Stimulated activated CD4-positive, alpha-beta T cell treated with anti-CD3 and anti-CD28 coated beads, TNF-alpha, amount 100 ng/mL, for 1 hour (primary cell): ENCODE measurements at places on chromosomes 6 and 20.

GRCh38 chr20:60036746-60037499 is 78.7 kb downstream of the CDH26 start:
- DNase-seq: no peak

DNA sequence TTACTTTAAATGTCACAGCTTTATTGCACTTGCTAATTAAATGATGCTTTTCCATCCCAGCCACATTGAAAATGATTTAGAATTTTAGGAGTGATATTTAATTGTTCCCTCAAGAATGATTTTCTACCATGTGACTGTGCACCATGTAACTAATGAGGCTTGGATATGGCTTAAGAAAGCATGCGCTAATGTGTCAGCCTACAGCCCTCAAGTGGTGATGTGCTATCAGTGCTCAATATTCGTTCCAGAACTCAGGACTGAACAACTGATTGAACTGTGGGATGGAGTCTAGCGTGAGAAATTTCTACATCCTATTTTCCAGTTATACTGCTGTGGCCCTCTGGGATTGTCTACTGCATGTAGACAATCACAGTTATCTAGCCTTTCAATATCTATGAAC is 71.5 kb downstream of the PKIB start:
- DNase-seq: no peak

GRCh38 chr6:106451439-106451838 is 90.9 kb downstream of the CRYBG1 start:
- DNase-seq: no peak

DNA sequence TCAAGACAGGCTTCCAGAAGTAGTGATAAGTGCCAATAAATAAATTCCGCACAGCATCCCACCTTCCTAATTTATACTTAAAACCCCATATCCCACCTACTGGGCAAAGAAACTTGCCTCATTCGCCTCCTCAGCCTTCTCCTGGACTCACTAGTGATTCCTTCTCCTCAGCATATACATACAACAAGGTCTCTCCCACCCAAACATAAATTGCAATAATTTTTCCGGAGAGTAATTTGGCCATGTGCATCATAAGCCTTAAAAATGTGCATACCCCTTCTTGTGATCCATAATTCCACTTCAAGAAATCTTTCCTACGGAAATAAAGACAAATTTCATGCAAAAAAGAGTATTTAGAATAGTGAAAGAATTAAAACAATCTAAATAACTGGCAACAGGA is 26.8 kb downstream of the RANBP9 start:
- DNase-seq: no peak

- no peak for DNase-seq
Measured at GRCh38 chr6:105952772-105953690, 133.1 kb upstream of the PRDM1 start.

- DNase-seq: no peak
Measured at GRCh38 chr6:41428996-41429421, 93.6 kb downstream of the NCR2 start.

- DNase-seq: no peak
Measured at GRCh38 chr6:129267028-129267427, 384.1 kb downstream of the LAMA2 start.

GRCh38 chr6:37915463-37915862 is 95.9 kb downstream of the ZFAND3 start:
- DNase-seq: no peak

GRCh38 chr20:41632896-41633295 is 14.7 kb upstream of the CHD6 start:
- DNase-seq: no peak

- no peak for DNase-seq
Measured at GRCh38 chr20:50427719-50428083, 82.5 kb upstream of the PTPN1 start.

GRCh38 chr6:40740518-40740917 is 153.4 kb upstream of the LRFN2 start:
- DNase-seq: no peak

DNA sequence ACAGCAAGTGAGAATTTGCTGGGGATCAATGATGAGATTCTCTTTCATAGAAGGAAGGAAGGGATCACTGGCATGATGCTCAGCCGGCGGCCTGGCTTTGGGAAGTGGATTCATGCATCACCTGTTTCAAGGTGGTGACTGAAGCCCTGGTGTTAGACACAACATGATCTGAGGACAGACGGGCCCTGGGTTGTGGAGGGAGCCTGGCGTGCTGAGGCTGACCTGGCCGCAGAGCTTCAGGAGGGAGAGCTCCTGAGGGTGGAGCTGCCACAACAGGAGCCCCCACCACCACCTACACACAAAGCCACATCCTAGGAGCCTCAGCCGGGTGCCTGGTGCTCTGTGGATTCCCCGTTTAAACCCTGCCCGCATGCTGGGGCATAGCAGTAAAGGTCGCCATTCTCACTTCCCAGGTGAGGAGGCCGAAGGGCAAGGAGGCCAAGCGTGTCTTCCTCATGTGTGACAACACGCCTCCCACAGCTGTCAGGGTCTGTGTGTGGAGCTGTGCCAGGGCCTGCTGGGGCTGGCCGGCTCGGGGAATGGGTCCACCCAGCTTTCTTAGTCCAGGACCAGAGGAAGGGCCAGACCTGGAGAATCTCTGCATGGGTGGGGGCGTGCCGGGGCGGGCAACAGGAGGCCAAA is 107.0 kb downstream of the ERMARD start:
- DNase-seq: no peak

- DNase-seq: no peak
Measured at GRCh38 chr20:39268491-39268951, 306.4 kb downstream of the DHX35 start.

- no peak for DNase-seq
Measured at GRCh38 chr6:138231381-138231886, 13.1 kb upstream of the PBOV1 start.

DNA sequence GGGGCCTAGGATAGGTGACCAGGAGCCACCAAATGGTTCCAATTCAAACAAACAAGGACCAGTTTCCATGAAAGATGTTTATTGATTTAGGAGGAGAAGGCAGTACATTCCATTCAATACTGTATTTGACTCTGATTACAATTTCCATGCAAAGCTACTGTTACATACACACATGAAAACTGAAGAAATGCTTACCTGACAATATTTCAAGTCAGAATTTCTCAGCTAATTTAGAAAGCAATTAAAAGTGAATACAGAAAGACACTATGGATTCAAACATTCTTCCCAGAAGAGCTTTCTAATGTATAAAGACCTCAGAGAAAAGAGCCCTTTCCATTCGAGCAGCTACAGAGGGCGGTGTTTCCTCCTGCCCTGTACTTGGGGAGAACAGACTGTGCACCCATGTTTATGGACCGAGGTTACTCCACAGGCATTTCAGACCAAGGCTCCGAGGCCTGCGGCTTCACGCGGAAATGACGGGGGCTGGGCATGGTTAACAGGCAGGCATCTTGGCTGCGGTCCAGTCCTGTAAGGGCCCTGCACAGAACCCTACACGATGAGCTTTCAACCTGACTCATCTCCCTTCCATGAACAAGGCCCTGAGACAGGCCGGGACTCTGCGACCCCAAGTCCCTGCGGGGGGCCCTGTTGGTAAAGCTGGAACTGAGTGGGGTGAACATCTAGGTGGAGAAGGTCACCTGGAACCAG is 25.7 kb upstream of the TCFL5 start:
- no peak for DNase-seq

DNA sequence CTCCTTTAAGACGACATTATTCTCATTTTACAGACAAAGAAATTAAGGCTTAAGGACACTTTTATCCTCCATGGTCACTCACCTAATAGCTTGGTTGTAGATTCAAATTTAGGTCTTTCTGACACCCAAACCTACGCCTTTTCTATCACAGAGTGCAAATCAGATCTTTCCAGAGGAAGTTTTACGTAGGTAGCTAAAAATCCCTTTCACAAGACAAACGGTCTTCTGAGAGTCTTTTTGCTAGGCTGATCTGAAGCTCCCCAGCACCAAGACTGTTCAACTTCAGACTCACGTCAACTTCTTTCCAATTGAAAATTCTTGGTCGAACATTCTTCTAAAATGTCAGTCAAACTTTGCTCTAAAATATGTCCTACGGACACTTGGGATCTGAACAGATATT is 46.5 kb downstream of the BLOC1S5 start:
- no peak for DNase-seq

- no peak for DNase-seq
Measured at GRCh38 chr6:98203170-98203806, 631.1 kb upstream of the POU3F2 start.

- no peak for DNase-seq
Measured at GRCh38 chr6:38495922-38496635, 143.7 kb downstream of the BTBD9 start.

- DNase-seq: no peak
Measured at GRCh38 chr20:54151511-54152226, 22.1 kb downstream of the CYP24A1 start.

DNA sequence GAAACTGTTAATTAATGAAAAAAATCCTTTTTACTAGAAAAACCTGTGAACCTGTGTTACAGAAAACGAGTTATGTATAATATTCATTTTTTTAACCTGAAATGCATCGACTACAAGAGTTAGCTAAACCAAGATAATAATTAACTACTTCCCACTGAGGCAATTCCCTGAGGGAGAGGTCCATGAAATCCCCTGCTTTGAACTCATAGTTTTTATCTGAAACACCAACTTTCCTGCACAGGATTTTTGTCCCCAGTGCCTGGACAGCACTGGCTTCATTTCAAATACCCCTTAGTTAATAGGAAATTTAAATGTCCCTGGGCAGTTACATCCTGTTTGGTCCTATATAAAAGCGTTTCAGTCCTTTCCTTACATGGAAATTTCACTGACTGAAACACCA is at the start of gene OR14J1:
TSS of gene OR14J1 (plus strand) at position 386 of the 400 bp plus-strand sequence. CDS start 4,989 bp downstream, outside the sequence.
- DNase-seq: no peak

GRCh38 chr6:143536461-143536865 is 24.9 kb upstream of the FUCA2 start:
- DNase-seq: no peak

GRCh38 chr20:63102721-63103375 is 96.1 kb upstream of the BHLHE23 start:
- DNase-seq: peak; percentile 27

- no peak for DNase-seq
Measured at GRCh38 chr6:7224731-7225130, 88.3 kb downstream of the SSR1 start.

- no peak for DNase-seq
Measured at GRCh38 chr6:169923468-169924464, 172.3 kb downstream of the ERMARD start.

DNA sequence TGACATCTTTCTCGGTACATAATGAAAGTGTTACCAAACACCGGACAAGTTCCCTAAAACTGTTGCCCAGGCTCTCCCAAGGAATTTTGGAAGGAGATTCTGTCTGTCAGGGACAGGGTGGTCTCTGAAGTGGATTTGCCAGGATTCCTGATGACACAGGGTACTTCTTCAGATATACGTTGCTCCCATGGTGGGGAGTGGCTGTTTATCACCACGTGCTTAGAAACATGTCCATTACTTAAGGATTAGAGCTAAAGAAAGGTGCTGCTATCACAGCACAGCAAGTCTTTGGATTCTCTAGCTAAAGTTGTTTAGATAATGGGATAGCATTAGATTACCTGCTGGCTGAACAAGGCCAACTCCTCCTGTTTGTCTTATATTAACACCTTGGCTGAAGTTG is 6.3 kb downstream of the SPINT3 start:
- no peak for DNase-seq

DNA sequence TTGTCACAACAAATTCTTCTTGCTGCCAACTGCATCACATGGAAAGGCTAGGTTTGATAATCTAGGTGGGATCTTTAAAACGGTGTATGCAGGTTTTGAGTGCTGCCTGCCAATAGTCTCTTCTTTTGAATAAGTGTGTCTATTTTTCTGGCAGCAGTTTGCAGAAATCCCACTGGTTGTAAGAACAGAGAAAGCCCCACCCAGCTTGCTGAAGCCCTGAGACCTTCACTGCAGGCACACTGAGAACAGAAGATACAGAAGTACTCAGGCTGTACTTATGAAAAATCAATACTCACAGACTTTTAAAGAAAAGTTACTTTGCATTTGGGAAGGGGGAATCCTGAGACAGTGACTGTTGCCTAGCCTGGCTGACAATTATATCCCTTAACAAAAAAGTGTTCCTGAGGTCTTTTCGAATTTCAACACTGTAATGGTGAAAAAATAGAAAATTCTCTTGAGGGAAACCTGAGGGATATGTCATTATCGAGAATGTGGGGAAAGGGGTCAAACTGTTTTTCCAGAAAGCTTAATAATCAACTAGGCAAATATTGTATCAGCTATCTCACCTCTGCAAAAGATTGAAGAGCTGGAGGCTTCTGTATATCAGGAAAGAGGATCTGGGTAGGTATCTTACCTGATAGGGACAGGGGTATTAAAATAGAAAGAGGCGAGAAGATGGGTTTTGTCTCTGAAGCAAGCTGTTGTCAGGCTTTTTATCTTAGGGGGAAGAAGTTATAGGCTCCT is 199.9 kb downstream of the LRFN2 start:
- no peak for DNase-seq

- no peak for DNase-seq
Measured at GRCh38 chr20:60192326-60192725, 234.1 kb downstream of the CDH26 start.

DNA sequence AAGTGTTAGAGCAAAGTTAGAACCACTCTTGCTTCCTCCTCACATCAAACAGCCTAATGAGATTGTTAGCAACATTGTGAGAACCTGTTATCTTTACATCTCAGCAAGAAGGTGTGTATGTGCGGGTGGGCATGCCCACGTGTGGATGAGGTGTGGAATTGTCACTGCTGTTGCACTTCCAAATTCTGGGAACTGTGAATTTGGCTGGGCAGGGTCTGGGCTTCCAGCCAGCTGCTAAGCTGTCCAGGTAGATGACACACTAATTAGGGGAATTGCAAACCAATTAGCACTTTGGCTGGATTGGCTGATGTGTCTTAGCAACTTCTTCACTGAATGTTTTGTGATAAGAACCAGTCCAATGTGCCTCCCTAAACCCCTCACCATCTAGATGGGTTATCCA is 848.2 kb downstream of the DHX35 start:
- no peak for DNase-seq

GRCh38 chr20:33875055-33875454 is 63.9 kb downstream of the CHMP4B start:
- no peak for DNase-seq

- DNase-seq: no peak
Measured at GRCh38 chr6:119105282-119105681, 26.8 kb upstream of the FAM184A start.

DNA sequence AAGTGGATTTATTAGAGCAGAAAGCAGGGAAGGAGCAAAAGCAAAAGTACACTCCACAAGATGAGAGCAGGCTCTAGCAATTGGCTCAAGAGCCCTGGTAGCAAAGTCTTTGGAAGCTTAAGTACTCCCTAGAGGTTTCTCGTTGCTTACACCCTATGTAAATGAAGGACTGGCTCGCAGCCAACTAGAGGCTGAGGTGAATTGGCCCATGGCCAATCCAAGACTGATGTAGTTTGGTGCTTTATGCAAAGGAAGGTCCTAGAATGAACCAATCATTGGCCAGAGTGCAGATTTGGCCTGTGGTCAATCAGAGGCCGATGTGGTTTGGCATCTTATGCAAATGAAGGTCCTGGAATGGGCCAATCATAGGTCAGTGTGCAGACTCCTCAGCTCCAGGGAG is 191.3 kb upstream of the ARID1B start:
- DNase-seq: no peak

GRCh38 chr6:131400054-131400778 is 172.8 kb upstream of the ARG1 start:
- no peak for DNase-seq
